Activated CD4-positive, alpha-beta memory T cell treated with anti-CD3 and anti-CD28 coated beads for 36 hours (primary cell): ENCODE measurements at places on chromosomes 3 and 15.

DNA sequence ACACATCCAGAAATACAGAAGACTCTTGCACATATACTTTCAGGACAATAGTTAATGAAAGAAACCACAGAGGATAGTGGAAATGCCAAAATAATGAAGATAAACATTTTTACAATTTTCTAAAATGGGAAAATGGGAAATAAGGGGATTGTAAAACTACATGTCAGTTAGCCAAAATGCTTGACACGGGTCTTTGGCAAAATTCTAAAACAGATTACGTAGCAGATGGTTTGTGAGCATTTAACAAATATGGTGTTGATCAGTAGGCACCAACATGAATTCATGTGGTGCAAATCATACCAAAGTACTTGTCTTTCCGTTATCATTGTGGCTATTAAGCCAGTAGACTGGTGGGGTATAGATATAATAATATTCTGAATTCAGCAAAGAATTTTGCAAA lies 348.5 kb upstream of the ROBO1 start:
- DNase-seq = no peak

DNA sequence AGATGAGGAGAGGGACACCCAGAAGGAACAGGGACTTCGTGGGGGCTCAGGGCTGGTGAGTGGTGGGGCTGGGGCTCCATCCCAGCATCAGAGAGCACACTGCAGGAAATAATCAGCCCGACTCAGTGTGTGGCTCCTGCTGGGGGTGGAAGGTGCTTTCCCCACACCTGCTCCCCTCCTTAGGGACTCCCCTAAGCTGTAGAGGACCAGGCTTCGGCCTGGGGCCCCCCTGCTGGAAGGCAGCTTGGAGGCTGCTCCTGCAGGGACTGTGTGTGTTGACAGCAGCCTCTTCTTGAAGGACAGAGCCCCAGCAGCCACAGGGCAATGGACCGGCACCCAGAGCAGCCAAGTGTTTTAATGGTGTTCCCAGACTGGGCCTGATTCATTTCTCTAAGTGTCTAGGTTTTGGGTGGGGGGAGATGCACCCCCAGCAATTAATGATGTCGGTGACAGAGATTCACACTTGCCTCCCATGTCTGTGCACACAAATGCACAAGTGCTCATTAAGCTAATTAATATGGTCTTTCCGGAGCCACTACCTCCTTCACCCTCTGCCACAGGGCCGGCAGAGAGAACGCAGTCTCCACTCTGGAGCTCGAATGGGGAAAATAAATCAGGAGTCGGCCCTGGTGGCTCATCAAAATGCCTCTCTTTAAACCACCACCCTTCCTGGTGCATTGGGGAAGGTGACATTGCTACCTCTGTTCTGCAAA lies 16.9 kb upstream of the FGD5 start:
- no peak for DNase-seq

GRCh38 chr3:178743297-178743696 lies 207.1 kb downstream of the KCNMB2 start:
- no peak for DNase-seq

GRCh38 chr15:68204361-68204760 lies 771 bp downstream of the CALML4 start:
- DNase-seq = no peak

- DNase-seq = no peak
These were observed 969.6 kb upstream of the ALCAM start for GRCh38 chr3:104396974-104397669.

GRCh38 chr3:127056281-127056680 lies 73.4 kb downstream of the PLXNA1 start:
- DNase-seq = no peak

DNA sequence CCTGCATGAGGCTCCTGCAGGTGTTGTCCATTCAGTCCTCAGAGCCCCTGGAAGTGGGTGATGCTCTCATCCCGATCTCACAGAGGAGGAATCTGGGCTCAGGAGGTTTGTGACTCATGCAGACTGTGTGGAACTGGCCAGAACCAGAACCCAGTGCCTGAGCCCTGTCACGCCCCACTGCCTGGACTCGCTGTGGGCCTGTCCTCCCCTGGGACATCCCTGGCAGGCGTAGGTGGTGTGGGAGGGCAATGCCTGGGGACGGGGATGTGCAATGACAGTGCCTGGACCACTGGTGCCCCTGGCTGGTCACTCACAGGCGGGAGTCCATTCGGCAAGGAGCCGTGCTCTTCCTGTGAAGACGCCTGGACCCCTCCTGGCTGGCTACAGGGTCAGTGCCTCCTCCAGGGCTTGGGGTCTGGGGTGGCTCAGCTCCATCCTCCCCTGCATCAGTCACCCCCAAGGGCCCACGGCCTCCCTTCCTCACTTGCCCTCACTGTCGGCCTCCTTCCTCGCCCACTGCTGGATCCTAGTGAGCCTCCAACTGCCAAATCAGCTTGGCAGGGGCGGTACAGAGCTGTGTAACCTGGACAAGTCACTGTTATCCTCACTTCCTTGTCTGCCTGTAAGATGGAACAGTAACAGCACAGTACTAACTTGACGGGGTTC lies 14.9 kb downstream of the PSTPIP1 start:
- no peak for DNase-seq

DNA sequence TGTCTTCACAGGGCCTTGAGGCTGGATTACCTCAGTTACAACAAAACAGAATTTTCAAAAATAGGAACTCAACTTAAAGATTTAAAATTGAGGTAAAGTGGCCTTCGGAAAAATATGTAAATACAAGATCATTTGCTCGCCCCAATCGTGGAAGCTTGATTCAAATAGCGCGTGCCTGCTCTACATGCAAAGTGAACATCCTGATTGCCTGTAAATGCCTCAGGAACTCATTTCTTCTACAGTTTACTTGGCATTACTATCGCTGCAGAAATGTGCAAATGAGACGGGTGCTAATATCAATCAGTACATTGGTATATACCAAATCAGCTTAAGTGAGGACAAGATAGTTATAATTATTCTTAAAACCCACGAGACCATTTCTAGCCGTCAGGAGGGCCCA lies 159.2 kb downstream of the XXYLT1 start:
- no peak for DNase-seq

GRCh38 chr15:70863450-70864218 lies 9.7 kb upstream of the LARP6 start:
- no peak for DNase-seq

DNA sequence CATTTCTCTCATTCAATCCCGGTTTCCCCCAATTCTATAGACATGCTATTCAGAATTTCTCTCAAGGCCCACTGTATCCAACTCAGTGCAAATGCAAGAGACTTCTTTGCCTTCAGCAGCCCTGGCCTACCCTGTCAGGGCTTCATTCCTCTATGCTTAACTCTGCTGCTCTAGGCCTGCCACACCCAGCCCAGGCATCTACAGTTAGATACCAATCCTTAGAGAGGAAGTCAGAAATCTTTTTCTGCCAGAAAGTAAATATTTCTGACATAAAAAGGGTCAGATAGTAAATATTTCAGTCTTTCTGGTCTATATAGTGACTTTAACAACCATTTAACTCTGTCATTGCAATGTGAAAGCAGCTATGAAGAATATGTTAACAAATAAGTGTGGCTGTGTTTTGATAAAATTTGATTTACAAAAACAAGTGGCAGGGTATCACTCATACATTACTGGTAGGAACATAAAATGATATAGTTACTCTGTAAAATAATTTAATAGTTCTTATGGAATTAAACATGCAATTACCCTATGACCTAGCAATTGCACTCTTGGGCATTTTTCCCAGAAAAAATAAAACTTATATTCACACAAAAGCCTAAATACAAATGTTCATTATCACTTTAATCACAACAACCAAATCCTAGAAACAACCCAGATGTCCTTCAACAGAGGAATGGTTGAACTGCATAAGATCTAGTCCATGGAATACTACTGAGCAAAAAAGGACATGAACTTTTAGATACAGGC lies 942.0 kb downstream of the SQOR start:
- DNase-seq = no peak

DNA sequence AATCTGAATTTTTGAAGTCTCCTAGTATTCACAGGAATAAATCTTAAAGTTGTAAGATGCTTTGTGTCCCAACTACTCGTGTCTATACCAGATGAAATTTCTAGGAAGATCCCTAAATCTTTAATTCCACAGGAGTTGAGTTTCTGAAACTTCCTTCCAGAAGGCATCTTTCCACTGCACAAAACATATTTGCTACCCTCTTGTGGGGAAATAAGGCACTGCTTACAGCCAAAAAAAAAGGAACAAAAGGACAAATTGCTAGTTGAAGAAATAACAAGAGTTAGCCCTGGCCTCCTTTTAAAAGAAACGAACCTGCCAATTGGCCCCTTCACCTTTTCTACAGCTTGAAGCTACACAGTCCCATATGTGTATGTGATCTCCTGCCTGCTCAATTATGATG lies 54.0 kb downstream of the TAFA4 start:
- no peak for DNase-seq

GRCh38 chr3:177552051-177552450 lies 354.8 kb upstream of the TBL1XR1 start:
- DNase-seq = no peak

GRCh38 chr3:136396916-136397315 lies 146.8 kb downstream of the PCCB start:
- no peak for DNase-seq

DNA sequence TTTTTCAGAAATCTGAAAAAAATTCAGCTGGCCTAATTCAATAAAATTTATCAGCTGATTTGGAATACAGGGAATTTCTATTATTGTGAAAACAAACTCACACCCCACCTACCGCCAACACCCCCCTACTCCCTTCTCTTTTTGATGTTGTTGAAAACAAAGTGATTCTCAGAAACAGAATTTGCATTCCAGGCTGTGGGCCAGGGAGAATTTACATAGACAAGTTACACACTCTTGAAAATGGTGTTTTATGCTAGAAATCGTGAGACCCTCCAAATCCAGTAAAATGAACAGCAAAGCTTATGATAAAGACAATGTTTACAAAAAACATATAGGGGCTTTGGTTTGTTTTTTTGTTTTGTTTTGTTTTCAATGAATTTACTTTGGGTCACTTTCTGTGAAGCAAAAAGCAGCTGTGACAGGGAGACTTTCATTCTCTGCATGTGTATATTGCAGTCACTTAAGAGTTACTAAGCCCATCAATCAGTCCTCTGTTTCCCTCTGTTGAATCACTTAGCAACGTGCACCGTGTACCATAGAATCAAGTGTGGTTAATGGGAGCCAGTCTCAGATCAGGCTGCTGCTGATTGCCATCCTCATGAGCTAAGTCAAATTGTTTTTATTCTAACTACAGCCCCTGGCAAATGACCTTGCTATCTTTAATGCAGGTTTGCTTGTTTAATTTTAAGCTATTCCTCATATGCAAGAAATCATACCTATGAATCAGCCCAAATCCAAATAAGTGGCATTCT lies 159.8 kb downstream of the ALCAM start:
- no peak for DNase-seq

GRCh38 chr3:14620512-14620911 lies 31.1 kb upstream of the CCDC174 start:
- no peak for DNase-seq

GRCh38 chr3:89690646-89691045 lies 583.2 kb downstream of the EPHA3 start:
- no peak for DNase-seq

DNA sequence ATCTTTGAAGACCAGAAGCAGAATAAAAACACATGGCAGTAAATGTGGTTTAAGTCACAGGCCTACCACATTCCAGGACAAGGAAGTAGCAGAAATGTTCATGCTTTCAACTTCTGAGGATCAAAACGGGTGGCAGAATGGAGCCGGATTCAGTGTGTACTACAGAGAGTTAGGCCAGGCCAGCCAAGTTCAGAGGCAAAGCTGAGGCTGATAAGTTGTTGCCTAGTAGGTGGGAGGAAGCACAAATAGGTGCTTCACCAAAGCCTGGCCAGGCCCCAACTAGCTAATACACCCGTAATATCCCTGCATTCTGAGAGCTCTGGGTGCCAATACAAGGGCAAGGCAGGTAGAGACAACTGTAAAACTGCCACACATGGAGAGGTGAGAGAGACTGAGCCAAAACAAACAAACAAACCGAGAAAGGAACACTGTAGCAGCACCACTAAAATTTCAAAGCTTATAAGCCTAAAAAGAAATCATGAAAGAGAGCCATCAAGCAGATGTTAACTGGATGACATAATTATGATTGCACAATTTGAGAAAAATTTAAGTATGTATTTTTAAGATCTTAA lies 156.4 kb upstream of the CBLB start:
- no peak for DNase-seq

DNA sequence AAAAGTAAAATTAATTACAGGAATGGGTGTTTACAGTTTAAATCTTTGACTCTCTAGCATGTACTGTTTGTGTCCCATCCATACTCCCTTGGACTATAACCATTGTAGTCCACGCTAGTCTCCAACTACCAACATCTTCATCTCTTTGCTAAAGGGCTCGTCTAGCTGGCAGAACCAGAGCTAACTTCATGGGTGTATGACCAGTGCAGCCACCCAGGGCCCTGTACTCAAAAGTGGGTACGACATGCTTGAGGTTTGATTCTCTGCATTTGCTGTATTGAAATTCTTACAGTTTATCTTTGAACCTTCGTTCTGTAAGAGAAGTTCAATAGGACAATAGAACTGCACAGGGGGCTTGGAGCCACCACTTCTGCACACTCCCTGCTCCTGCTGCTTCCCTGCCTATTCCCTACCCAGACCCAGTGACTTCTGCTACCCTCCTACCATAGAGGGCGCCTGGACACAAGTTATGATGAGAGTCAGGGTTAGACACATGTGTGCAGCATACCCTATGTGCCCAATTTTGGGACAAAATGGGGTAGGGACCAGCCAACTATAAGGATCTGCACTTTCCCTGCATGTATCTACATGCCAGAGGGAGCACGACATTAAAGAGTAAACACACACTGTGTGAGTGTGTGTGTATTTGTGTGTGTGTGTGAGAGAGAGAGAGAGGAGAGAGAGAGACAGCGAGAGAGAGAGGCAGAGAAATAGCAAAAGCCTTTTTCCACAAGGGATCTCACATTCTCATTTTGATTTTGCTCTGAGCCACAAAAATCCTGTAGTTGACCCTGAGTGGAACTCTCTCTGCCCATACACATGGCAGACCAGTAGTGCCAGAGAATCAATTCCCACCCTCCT lies 59.0 kb upstream of the NECTIN3 start:
- DNase-seq = peak; percentile 31

DNA sequence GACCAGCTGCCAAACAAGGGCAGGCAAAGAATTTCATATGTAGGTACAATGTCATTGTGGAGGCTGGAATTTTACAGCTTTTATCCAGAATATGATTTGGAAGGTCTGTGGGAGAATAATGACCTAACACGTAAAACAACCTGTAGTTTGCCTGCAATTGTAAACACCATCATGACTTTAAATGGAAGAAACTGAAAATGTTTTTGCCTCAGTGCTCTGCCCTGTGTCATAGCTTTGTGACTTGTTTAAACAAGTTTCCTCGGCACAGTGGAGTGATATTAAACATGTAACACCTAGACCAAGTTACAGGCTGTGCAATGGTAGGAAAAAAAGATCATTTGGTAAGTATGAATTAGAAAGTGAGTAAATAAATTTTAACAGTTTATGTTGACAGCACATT lies 171.6 kb upstream of the MBNL1 start:
- no peak for DNase-seq

- DNase-seq = no peak
These were observed 999 bp downstream of the INSYN1 start for GRCh38 chr15:73751899-73752805.
